ENCODE measurements at places on chromosomes 6 and 20. TPM values are rescaled to one million over a fixed set of nuclear protein-coding genes. Genes with fewer than 3 reads are reported as not detected.
A peak's percentile ranks its signal among the peaks of the same experiment; 100 is the strongest.

DNA sequence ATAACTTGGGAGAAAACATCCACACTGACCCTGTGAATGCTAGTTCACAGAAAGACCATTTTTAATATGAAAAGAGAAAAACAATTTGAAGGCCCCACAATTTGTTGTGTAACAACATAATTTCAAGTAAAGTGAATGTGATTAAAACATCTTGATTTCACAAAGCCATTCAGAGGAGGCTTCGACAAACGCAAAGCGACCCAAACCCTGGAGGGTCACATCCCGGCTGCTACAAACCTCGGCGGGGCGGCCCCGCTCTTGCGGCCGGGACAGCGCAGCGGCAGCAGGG is 14.0 kb downstream of the FOXC1 start:
- no peak for DNase-seq

DNA sequence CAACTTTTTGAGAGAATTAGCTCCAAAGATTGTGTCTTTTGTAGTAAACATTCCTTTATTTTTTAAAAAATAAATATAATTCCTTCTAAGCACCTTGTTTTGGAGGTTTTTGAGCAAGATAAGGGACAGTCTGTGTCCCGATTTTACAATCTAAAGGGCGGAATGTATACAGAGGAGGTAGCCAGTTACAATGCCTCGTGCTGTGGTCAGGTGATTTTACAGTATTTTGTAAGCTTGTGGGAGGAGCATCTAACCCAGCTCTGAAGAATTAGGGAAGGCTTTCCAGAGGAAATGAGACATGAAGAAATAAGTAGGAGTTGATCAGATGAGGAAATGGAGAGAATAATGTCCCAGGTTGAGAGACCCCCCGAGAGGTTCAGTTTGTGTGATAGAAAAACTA is 1.3 kb downstream of the HINT3 start:
- DNase-seq: peak; percentile 44

- peak; percentile 93 for DNase-seq
These were observed 20.3 kb downstream of the RAET1L start for GRCh38 chr6:150004783-150005717.

DNA sequence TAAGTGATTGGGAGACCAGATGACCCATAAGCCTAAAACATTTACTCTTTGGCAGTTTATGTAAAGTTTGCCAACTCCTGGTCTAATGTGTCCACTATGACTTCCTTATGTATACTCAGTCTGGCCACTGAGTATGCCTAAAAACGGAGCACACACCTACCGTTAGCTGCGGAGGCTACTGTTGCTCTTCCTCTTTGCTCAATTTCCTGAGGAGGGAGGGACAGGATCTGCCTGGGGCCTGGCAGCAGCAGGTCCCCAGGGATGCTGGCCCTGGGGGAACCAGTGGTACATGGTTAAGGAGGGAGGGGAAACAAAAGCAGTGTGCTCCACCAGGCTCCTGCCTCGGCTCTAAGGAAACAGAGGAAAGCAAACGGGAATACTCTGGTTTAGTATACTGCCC is 113.5 kb downstream of the CDYL start:
- no peak for DNase-seq

GRCh38 chr20:11626551-11626950 is 291.1 kb upstream of the BTBD3 start:
- no peak for DNase-seq

GRCh38 chr6:75952128-75952527 is 120.3 kb downstream of the IMPG1 start:
- DNase-seq: no peak

GRCh38 chr6:90109141-90109540 is 187.5 kb downstream of the BACH2 start:
- no peak for DNase-seq

GRCh38 chr6:5214570-5215052 is 46.1 kb downstream of the LYRM4 start:
- DNase-seq: peak; percentile 30

The WFDC12 gene
- not detected for total RNA-seq

The TASP1 gene
- 6.3 TPM for total RNA-seq

The NKAIN4 gene
- total RNA-seq: not detected

The AHCY gene
- total RNA-seq: 123 TPM
